ENCODE measurements at places on chromosomes 7 and 10.

DNA sequence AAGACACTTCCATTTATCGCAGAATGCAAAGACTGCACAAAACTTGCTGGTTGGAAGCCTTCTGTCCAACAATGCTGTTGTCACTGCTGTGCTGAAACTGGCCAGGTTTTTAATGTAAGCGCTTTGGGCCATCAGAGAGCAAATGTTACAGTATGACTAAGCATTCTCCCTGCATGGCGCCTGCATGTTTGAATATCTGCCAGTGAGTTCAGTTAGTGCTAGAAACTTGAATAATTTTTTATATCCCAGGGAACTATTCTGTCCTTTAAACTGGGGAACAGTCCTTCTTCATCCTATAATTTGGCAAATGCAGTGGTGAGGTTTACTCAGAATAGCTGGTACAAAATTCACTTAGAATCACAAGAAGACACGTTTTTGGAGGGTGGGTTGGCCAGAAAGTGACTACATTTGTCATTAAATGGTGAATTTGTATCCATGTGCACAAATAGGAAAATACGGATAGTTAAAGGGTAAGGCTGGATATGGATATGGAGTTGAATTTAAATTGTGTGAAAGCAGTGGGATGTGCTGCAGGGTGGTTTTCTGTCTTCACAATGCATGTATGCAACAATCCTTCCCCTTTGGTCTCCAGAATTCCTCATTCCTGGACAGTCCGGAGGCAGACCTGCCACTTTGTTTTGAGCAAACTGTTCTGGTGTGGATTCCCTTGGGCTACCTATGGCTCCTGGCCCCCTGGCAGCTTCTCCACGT is 1.7 kb downstream of the ABCC2 start:
- no peak for DNase-seq

- DNase-seq = no peak
These were observed 3.5 kb upstream of the MYPN start for GRCh38 chr10:68105820-68106219.

DNA sequence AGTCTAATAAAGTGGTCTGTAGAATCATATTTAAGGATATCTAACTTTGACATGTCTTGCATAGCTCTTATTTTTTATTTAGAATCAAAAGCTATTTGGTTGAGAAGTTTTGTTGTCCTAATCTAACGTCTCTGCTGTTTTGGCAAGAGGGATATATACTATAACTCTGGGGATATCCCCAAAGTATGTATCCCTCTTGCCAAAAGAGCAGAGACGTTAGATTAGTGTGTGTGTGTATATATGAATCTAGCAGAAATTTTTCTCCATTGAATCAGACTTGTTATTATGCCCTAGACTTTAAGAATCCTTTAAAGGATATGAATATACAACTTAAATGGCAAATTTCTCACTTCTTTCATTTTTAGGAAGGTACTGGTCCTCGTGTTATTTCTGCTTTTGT is 9.6 kb downstream of the SMC3 start:
- no peak for DNase-seq

GRCh38 chr7:143345428-143345900 is 17.0 kb downstream of the FAM131B start:
- peak; percentile 43 for DNase-seq

DNA sequence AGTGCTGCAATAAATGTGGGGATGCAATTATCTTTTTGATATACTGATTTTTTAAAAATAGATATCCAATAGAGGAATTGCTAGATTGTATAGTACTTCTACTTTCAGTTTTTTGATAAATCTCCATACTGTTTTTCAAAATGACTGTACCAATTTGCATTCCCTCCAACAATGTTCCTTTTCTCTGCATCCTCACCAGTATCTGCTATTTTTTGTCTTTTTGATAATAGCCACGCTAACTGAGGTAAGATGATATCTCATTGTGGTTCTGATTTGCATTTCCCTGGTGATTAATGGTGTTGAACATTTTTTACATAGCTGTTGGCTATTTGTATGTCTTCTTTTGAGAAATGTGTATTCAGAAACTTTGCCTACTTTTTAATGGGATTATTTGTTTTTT is 217.7 kb upstream of the MTPN start:
- no peak for DNase-seq
